ENCODE measurements at places on chromosomes 1 and 21.
A peak's percentile ranks its signal among the peaks of the same experiment; 100 is the strongest.

DNA sequence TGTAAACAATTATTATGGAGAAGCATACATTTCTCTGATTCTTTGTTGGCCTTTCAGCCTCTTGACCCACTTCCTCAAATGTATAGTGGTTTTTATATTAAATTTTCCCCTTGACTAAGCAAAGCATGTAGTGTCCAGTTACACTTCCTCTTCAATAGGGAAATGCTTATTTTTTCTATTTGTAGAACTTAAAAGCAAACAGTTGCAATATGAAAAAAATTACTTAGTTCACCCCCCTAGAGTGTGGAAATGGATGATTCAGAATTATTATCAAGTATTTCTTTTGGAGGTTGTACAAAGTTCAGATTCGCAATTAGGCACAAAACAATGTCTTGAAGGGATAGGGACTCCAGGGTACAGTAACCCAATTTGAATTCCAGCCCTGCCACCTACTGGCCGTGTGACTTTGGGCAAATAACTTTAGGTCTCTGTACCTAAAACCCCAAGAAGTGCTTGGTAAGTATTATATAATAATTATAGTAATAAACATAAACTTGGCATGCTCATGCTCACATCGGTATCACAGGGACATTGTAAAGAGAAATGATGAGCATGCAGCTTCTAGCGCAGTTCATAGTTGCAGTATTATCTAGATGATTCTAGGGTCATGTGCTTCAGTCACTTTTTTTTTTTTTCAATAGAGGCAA lies 28.6 kb upstream of the IFNGR2 start:
- peak; percentile 53 for DNase-seq

- DNase-seq = no peak
Measured at GRCh38 chr1:2454227-2454626, 21.9 kb upstream of the PLCH2 start.

- no peak for DNase-seq
Measured at GRCh38 chr1:235063068-235063765, 65.4 kb downstream of the TOMM20 start.

DNA sequence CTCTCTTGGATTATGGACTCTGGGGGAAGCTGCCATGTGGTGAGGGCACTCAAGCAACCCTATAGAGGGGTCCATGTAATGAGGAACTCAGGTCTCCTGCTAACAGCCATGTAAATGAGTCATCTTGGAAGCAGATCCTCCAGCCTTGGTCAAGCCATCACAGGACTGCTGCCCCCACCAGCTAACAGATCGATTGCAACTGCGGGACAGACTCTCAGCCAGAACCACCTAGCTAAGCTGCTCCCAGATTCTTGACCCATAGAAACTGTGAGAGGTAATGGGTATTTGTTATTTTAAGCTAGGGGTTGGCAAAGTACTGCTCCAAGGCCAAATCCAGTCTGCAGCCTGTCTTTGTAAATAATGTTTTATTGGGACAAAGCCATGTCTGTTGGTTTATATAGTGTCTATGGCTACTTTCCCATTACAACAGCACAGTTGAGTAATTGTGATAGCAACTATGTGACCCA lies 27.6 kb upstream of the MAP3K7CL start:
- no peak for DNase-seq

DNA sequence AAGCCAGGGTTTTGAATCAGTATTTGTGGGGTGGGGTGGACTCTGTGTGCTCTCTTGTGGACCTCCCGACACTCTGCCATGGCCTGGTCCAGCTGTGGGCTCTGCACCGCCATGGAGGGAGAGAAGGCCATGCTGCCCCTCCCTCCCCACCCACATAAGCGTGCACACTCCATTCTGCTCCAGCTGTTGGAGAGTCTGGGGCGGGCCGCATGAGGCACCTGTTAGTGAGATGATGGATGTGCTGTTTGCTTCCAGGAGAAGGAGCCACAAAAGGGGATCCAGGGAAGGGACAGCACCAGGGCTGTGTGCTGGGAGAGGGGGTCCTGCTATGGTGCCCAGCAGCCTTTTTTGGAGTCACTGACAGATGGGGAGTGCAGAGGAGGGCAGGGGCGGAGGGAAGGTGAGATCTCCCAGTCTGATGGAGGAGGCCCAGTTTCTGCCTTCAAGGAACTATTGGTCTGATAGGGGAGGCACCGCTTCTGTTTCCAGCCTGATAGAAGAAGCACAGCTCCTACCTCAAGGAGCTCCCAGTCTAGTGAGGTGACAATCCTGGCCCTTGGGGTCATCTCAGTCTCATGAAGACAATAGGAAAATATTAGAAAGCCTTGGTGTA lies 101.5 kb downstream of the ACTL8 start:
- no peak for DNase-seq

GRCh38 chr1:63575340-63575826 lies 17.8 kb upstream of the PGM1 start:
- no peak for DNase-seq

DNA sequence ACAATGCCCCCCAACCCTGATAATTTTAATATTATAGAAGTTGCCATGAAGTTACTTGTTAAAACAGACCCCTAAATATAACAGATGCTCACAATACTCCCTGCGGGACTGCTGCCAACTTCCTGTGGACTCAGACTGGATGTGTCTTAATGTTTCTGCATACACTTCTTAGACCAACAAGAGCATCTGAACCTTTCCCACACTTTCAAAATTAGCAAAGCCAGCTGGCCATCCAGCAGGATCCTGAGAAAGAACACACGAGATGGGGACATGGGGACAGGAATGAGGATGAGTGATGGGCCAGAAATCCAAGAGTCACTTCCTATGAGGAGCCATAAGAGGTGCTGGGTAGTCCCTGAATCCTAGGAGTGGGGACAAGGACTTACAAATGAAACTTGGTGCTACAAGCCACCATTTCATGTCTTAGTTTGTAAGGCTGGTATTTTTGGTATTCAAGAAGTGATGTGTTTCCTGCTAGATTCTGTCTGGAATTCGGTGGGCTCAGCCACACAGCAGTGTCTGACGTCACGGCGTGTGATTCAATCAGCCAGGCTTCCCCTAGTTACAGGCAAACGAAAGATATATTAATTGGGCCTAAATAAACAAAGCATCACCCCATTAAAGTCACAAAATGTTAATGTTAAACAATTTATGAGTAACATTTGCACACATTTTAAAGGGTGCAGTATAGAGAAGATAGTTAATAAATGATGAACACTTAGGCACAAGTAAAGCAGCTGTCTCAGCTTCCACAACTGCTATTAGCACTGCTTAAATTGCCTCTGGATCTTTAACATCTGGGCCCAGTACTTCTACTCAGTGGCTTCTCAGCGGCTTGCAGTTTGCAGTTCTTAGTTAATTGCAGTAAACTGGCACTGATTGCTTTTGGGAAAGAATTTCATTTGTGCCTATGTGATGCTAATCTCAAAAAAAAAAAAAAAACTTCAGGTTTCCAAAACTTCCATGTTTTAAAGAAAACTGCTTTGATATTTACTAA lies 41.2 kb upstream of the RGS8 start:
- DNase-seq = no peak
